ENCODE measurements at places on chromosomes 1 and 21. TPM values are rescaled to one million over a fixed set of nuclear protein-coding genes. Genes with fewer than 3 reads are reported as not detected.

GRCh38 chr1:83596331-83596730 lies 402.6 kb downstream of the TTLL7 start:
- no peak overlapping the region for H3K4me3 ChIP-seq
- peaks cover 7% of the 10 kb centered on the region for H3K27me3 ChIP-seq
- H3K36me3 ChIP-seq, result no peaks in the 10 kb centered on the region
- DNase-seq, result no peak
- no peak overlapping the region for H3K27ac ChIP-seq

- H3K27ac ChIP-seq, result peak overlapping the region; percentile 16
- H3K4me1 ChIP-seq, result no peaks in the 10 kb centered on the region
- H3K4me3 ChIP-seq, result no peak overlapping the region
- H3K36me3 ChIP-seq, result no peaks in the 10 kb centered on the region
- DNase-seq, result no peak
Measured at GRCh38 chr1:84665703-84666317, 24.5 kb downstream of the SSX2IP start.

- DNase-seq, result no peak
- peaks cover 27% of the 10 kb centered on the region for H3K36me3 ChIP-seq
- peak overlapping the region; percentile 95 for H3K4me3 ChIP-seq
- peaks cover 86% of the 10 kb centered on the region for H3K27me3 ChIP-seq
Measured at GRCh38 chr1:50424884-50425375, 1.7 kb upstream of the DMRTA2 start.

DNA sequence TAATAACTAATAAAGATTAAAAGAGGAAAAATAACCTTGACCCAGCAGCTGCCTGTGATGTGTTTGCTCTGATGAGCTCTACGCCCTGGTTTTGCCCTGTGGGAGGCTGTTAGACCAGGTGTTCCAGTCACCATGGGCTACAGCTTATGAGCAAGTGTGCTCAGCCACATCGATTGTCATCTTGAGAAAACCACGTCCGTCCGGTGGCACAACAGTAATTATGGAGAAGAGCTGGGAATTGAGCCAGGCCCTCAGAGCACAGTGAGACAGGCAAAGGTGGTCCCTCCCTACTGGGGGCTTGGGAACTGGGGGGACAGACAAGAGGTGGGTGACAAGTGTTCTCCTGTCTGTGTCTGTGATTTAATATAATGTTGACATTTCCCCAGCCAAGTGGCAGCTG lies 420.5 kb downstream of the MATN1 start:
- H3K4me1 ChIP-seq, result no peaks in the 10 kb centered on the region
- H3K4me3 ChIP-seq, result no peak overlapping the region
- H3K36me3 ChIP-seq, result no peaks in the 10 kb centered on the region
- H3K27ac ChIP-seq, result no peak overlapping the region
- H3K27me3 ChIP-seq, result peaks cover 25% of the 10 kb centered on the region
- no peak for DNase-seq

DNA sequence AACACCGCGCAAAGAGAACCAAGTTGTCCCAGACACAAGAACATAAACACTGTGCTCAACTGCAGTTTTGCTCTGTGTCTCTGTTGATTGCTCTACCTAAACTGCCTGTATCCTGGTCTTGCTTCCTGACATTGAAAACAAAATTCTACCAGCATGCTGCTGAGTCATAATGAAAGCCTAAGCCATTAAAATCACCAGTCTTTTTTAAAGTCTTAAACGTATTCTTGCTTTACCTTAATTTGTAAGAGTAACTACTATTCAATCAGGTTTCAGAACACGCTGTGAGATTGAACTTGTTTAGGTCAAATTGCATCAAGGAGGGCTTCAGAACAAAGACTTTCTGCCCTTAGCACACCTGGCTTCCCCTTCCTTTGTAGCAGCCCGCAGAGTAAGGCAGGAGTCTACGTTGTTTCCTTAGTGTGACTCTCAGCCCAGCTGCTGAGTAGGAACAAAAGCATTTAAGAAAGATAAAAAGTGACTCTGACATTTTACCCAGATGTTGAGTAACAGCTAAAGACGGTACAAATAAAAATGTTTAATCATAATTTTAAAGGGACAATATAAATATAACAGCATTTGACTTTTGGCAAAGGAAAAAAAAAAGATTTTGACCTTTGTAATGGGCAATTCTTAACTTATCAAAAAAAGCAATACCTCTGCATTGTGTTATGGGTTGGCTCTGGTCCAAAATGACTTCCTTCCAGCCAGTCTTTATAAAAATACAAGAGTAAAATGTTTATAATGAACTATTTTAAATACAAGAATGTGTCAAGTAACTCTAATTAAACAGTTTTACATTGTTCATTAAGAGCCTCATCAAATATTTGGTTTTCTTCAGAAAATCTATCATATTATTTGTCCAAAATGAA lies 186.9 kb upstream of the ADGRL4 start:
- DNase-seq, result no peak
- H3K36me3 ChIP-seq, result no peaks in the 10 kb centered on the region
- no peaks in the 10 kb centered on the region for H3K27me3 ChIP-seq
- no peak overlapping the region for H3K4me3 ChIP-seq
- no peak overlapping the region for H3K27ac ChIP-seq

DNA sequence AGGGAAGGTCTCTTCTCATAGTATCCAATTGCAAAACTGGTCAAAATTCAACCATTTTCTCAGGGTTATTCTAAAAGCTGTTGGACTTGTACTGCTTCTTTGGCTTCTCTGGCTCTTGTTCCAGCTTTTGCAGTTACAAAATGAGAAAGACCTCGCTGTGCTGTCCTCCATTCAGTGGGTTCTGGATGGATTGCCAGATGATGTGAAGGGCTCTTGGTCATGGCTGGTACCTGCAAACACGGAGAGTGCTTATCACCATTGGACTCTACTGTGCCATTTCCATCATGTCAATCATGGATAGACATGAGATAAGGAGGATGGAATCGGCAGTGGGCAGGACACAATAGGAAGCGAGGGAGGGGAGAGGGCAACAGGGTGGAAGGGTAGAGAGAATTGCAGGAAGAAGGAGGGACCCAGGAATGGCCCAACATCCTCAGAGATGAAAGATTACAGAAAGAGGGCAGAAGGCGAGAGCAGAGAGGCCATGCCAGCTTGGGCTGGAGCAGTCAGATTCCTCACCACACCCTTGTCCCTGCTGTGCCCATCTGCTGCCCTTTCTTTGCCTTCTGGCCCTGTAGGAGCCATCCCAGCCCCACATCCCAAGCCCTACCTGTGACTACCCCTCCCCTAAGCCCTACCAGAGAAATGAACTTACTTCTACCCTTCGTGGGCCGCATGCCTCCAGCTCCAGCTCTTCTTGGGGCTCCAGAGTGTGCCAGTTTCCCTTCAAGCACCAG lies 70.3 kb downstream of the HIVEP3 start:
- H3K36me3 ChIP-seq, result peaks cover 6% of the 10 kb centered on the region
- H3K4me3 ChIP-seq, result no peak overlapping the region
- H3K4me1 ChIP-seq, result peaks cover 17% of the 10 kb centered on the region
- no peaks in the 10 kb centered on the region for H3K27me3 ChIP-seq
- H3K27ac ChIP-seq, result no peak overlapping the region
- no peak for DNase-seq

DNA sequence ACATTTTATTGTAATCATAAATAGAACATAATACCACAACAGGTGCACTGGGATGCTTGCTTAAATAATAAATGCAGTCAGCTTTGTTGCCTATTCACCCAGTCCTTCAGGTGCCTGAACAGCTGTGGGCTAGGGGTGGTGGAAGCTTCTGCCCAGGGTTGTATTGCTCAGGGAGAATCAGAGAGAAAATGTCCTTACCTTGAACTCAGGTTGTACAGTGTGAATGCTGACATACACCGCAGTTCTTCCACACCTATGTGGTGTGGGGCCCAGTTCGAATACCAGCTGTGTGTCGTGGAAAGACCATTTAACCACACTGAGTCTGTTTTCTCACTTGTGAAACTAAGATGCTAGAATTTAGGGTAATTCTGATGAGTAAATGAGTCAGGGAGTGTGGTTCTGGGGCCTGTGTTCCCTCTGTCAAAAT lies 115.7 kb upstream of the ATP1A1 start:
- no peak for DNase-seq
- no peak overlapping the region for H3K4me3 ChIP-seq
- peaks cover 34% of the 10 kb centered on the region for H3K27me3 ChIP-seq
- no peaks in the 10 kb centered on the region for H3K36me3 ChIP-seq
- H3K4me1 ChIP-seq, result no peaks in the 10 kb centered on the region

DNA sequence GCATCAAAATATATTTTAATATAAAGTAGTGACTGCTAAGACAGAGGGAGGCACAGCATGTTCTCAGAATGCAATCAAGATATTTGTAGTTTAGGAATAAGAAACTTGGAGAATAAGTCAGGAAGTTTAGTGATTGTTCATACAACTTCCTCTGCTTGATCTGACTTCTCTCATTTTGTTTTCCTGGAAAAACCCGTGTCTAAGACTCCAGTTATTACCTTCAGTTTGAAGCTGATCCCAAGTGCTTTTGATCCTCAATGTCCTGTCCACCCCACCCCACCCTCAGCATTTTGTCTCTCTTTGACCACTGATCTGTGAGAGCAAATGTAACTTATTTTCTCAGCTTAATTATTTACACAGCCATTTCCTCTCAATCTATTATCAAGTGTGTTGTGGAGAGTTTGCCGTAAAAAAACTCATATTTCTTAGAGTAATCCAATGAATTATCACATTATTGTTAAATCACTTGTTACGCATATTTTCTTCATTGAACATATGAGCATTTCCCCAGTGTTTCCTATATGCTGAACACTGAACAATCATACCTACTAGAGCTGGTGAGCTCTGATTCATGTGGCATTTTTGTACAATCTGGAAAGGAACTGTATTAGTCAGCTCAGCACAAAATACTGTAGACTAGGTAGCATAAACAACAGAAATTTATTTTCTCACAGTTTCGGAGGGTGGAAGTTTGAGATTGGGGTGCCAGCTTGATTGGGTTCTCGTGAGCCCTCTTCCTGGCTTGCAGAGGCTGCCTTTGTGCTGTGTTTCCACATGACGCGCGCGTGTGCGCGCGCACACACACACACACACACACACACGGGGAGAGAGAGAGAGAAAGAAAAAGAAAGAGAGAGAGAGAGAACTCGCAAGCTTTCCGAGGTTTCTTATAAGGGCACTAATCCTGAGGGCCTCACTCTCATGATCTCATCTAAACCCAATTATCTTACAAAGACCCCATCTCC lies 65.5 kb upstream of the DPYD start:
- peak overlapping the region; percentile 61 for H3K27ac ChIP-seq
- H3K27me3 ChIP-seq, result peaks cover 10% of the 10 kb centered on the region
- H3K4me3 ChIP-seq, result no peak overlapping the region
- no peaks in the 10 kb centered on the region for H3K36me3 ChIP-seq
- DNase-seq, result no peak

DNA sequence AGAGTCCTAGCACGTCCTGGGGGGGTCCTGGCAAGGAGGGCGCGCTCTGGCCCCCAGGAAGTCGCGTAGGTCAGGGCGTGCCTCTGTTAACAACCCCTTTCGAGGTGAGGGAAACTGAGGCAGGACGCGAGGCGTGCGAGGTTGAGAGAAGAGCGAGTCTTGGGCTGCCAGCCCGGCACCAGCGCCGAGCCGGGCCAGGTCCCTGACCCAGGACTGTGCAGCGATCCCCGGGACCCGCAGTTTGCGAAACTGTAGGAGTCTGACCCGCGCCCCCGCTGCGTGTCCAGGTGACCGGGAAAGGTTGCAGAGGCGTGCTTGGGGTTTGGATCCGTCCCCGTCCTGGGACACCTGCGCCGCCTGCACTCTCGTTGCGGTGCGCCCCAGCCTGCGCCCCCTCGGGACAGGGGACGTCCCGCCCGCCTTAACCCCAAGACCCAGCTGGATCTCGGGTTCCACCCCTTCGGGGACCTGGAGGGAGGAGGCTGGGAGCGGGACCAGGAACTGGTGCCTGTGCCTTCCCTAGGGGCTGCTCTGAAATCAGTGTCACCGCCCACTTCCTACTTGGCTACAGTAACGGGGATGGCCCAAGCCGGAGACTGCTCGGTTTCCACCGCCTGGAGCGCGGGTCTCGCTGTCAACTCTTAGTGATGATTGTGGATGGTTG lies 493 bp downstream of the DISC1 start:
- H3K27ac ChIP-seq, result peak overlapping the region; percentile 89
- peak overlapping the region; percentile 98 for H3K4me3 ChIP-seq
- peak; percentile 45 for DNase-seq

DNA sequence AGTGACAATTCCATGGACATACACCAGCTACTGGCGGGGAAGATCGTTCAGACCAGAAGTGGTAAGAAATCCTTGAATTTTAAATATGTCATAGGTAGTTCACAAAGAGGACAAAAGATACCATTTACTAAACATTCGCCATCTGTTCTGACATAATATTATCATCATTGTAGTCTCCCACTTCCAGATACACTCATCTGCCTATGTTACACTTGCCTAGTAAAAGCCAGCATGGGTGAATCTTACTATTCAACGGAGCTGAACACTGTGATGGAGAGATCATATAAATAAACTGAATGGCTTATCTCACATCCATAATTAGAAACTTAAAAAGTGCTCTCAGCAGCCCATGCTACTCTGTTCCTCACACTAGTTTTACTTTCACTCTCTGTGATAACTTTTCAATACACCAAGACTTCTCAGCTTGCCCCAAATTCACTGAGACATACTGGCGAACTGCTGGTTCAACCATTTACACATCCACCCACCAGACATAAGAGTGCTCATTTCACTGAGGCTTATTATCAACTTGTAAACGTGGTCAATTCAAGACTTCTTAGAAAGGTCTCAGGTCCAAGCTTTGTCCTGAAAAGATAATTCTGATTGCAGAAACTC lies 463 bp upstream of the PRRC2C start:
- H3K36me3 ChIP-seq, result peaks cover 4% of the 10 kb centered on the region
- peak overlapping the region; percentile 100 for H3K27ac ChIP-seq
- no peaks in the 10 kb centered on the region for H3K27me3 ChIP-seq
- peaks cover 48% of the 10 kb centered on the region for H3K4me1 ChIP-seq
- peak overlapping the region; percentile 99 for H3K4me3 ChIP-seq
- DNase-seq, result no peak

- no peak overlapping the region for H3K27ac ChIP-seq
- no peak overlapping the region for H3K4me3 ChIP-seq
- H3K4me1 ChIP-seq, result peaks cover 9% of the 10 kb centered on the region
- DNase-seq, result no peak
- H3K36me3 ChIP-seq, result no peaks in the 10 kb centered on the region
Measured at GRCh38 chr1:77688939-77689338, 6.5 kb upstream of the ZZZ3 start.

DNA sequence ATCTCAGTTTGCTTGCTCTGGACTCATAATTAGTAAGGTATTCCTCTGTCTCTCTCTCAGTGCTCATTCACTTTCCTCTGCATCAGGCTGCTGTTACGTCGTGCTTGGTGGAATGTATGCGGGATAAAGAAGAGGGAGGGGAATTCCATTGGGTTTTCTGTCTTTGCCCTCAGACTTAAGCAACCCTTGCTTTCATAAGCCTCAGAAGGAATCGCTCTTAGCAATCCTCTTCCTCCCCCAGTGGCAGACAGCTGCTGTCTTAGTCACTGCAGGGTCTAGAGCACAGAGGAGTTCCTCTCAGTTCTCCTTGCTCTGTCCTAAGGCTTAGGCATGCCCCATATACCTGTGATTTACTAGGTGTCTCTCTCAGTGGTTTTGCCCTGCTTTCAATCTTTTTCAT lies 19.1 kb upstream of the NTMT2 start:
- peaks cover 7% of the 10 kb centered on the region for H3K36me3 ChIP-seq
- DNase-seq, result no peak
- no peak overlapping the region for H3K4me3 ChIP-seq
- H3K27ac ChIP-seq, result no peak overlapping the region

The PTPN7 gene
- polyA plus RNA-seq, result 25.1 TPM

The KCNK1 gene
- not detected for polyA plus RNA-seq

The C1orf87 gene
- not detected for polyA plus RNA-seq

The HUNK gene
- polyA plus RNA-seq, result not detected

The SORT1 gene
- polyA plus RNA-seq, result not detected

The DNALI1 gene
- 0.08 TPM for polyA plus RNA-seq

The DTL gene
- polyA plus RNA-seq, result 0.52 TPM
